Urinary bladder (tissue), 4 donors: ENCODE measurements at places on chromosomes 3 and 15.

- DNase-seq: no peak
Observed at GRCh38 chr15:69126054-69126469, 34.4 kb upstream of the GLCE start.

DNA sequence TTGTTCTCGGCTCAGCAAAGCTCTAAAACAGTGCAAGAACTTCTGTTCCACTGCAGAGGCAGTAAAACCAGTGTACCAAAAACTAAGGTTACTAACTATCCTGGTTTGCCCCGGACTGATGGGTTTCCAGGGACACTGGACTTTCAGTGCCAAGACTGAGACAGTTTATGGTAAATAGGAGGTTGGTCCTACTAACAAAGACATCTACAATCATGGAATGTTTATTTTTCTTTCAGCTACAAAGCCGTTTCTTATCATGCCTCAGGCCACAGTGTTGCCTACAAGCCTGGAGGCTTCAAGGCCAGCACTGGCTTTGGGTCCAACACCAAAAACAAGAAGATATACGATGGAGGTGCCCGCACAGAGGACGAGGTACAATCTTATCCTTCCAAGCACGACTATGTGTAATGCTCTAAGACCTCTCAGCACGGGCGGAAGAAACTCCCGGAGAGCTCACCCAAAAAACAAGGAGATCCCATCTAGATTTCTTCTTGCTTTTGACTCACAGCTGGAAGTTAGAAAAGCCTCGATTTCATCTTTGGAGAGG, 20.8 kb downstream of the CLDN18 start:
- DNase-seq: no peak

DNA sequence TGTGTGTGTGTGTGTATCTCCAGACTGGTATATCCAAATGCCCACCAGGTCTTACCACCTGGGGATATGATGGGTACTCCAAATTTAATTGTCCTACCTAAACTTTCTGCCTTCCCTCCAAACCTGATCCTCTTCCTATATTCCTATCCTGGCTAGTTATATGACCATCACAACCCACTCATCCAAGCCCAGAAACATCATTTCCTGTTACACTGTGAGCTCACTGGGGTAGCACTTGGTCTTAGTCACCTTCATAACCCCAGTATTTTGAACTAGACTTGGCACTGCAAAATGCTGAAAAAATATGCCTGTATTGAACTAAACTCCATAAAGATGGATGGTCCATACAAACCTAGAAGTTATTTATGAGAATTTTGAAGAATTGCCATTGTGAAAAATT, 178.8 kb upstream of the EIF1B start:
- DNase-seq: no peak

- DNase-seq: no peak
Observed at GRCh38 chr3:66302288-66302687, 81.5 kb downstream of the SLC25A26 start.

GRCh38 chr3:136258199-136258598, 8.1 kb downstream of the PCCB start:
- DNase-seq: no peak

GRCh38 chr15:27220199-27220598, 249.2 kb downstream of the GABRG3 start:
- no peak for DNase-seq
